ENCODE measurements at places on chromosomes 2 and 18.
A peak's percentile ranks its signal among the peaks of the same experiment; 100 is the strongest.

- DNase-seq: peak; percentile 72
Observed at GRCh38 chr18:24397694-24398368, at the start of gene OSBPL1A. Gene OSBPL1A (minus strand): TSS chr18:24397824. CDS start chr18:24377533, 20,291 bp downstream.

DNA sequence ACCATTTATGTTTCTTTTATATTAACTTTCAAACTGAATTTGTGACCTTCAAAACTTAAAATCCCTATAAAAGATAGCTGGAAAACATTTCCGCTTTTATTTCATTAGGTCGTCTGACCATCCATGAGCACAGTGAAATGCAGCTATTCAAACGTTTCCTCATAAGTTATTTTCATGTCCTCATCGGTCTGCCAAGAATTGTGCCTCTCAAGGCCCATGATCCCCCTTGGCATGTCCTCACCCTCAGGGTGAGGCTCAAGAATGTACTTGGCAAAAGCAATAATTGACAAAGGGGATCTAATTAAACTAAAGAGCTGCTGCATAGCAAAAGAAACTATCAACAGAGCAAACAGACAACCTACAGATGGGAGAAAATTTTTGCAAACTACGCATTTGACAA is 12.4 kb downstream of the SLC66A2 start:
- DNase-seq: no peak

DNA sequence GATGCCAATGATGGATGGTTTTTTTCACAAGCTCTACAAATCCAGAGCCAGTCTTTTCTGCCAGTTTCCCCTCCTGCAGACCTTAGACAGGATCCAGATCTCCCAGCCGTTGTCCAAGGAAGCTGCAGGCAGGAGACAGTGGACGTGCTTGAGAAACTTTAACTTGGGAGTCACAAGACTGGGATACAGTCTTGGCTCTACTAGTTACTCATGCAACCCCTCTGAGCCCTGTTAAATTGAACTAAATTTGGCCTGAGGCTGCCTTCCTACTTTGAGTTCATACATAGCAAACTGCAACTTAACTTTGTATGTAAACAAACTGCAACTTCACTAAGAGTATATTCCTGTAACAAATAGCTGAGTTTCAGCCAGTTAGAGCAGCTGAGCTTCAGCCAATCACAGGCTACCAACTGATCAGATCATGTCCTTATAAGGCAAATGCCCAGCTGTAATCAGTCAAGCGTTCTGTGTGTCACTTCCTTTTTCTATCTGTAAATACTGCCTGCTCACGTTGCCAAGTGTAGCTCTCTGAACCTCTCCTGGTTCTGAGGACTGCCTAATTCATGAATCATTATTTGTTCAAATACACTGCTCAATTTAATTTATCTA is 140.9 kb downstream of the CAPN13 start:
- no peak for DNase-seq

DNA sequence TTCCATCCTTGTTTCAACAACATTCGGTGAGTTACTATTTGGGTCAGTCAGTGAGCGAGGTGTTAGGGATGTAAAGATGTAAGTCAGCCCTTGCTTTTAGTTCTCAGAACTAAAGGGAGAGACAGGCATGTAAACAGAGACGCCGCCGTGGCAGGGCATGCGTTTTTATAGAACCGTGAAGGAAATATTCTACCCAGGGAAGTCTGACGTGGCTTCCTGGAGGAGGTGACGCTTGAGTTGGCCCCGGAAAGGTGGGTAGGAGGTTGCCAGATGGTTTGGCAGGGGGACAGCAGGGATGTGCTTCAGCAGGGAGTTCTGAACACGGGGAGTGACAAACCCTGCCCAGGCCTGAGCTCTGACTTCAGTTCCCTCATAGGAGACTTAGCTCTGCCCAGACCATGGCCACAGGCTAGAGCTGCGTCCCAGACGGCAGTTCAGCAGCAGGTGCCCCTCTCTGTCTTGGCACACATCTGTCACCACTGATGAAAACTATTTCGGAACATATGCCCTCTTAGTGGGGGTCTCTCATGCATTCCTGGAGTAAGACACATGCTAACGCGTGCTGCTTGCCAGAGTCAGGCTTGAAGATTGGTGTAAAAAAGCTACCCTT is 23.4 kb upstream of the RPL31 start:
- no peak for DNase-seq

GRCh38 chr2:236130349-236130998 is 37.7 kb downstream of the GBX2 start:
- no peak for DNase-seq

DNA sequence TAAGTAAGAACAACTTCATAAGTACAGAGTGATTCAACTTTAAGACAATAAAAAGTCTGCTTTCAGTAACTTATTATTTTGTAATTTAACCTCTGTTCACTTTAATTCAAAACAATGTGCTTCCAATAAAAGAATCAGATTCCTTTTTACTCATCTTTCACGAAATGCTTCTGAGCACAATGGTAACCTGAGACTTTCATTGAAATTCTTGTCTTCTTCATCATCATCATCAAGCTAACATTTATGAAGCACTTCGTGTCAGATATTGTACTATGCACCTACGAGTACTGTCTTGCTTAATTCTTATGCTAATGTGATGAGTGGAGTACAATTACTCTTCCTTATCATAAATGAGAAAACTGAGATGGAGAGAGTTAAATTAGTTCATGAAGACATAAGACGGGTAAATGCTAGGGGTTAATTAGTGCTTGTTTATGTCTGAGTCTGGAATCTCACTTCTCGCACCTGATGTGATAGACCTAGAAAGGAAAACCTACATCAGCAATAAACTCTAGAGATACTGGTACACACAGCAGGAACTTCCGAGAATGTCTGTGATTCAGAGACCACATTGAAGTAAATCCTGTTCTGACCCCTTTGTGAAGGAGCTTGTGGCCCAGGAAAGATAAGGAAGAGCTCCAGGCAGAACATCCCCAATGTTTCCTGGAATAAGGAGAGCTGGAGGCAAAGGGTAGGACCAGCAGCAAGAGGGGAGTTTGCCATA is 227.6 kb upstream of the ETAA1 start:
- DNase-seq: no peak

All from head of caudate nucleus (tissue), 42 donors.